Aorta (tissue), 5 donors: ENCODE measurements at places on chromosomes 3 and 15. TPM values are rescaled to one million over a fixed set of nuclear protein-coding genes. Genes with fewer than 3 reads are reported as not detected.

DNA sequence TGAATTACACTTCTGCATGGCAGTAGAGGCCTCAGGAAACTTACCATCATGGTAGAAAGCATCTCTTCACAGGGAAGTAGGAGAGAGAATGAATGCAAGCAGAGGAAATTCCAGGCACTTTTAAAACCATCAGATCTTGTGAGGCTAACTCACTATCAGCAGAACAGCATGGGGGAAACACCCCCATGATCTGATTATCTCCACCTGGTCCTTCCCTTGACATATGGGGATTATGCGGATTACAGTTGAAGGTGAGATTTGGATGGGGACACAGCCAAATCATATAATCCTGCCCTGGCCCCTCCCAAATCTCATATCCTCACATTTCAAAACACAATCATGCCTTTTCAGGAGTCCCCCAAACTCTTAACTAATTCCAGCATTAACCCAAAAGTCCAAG is 691.1 kb downstream of the SI start:
- DNase-seq, result no peak

GRCh38 chr3:36679384-36680200 is 84.8 kb downstream of the DCLK3 start:
- DNase-seq, result no peak

DNA sequence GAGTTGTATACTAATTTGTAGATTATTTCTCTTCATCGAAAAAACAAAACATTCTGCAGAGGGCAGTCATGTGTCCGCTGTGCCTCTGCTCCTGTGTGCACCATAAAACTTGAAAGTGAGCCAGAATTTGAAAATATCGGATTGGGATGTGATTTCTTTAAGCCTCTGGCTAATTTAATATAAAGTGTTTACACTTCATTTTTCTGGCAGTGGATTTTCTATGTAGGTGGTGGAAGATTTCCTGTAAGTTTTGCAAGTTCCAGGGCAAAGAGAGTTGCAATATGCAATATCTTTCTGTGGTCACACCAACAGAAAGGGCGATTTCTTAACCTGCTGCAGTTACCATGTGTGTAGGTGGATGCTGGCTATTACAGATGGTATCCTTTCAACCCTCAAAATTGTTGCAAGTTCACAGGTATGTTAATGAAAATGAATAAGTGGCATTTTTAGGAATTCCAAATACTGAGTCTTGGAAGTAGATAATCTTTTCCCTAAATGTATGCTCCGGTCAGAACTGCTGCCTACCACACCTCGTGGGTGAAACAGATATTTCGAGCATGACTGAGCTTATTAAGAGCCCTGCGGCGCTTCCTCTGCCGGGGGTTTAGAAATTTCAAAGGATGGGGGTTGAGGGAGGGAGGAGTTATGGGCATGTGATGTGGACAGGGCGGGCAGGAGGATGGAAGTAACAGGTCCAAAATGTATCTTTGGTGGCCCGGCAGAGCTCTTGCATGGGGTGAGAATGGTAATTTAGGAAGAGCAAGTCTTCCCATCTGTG is 134.0 kb downstream of the PGPEP1L start:
- peak; percentile 79 for DNase-seq

- no peak for DNase-seq
Observed at GRCh38 chr15:90481023-90481422, 48.7 kb upstream of the CRTC3 start.

GRCh38 chr3:153835540-153835939 is 285.6 kb upstream of the ARHGEF26 start:
- no peak for DNase-seq

DNA sequence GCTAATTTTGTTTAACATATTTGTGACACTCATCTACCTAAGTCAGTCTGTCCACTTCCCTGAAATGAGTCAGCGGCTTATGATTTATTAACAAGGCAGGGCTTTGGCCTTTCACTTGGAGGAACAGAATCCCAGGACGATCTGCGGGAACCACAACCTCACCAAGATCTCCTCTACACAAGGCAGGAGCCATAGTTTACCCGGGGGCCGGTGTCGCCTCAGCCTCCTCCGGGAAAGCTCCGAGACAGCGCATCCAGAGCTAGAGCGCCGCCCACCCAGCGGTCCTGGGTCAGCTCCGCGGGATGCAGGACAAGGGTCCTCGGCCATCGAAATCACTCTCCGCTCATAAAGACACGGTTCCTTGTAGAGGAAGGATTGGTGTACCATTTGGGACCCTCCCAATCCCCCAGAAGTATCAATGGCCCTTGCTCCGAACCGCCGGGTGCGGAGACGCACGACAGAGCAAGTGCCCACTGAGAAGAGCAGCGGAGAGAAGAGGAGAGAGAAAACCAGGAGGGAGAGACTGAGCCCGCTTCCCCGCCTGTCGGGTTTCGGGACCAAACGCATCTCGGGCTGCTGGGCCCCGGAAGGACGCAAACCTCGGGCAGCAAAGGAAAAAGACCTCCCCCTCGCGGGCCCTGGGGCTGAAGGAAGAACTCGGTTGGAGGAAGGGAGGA is 13.1 kb upstream of the ALCAM start:
- DNase-seq, result peak; percentile 75

GRCh38 chr15:56244811-56245576 is 1.3 kb upstream of the RFX7 start:
- DNase-seq, result peak; percentile 72

GRCh38 chr3:179036226-179036625 is 35.4 kb downstream of the ZMAT3 start:
- no peak for DNase-seq

- DNase-seq, result no peak
Observed at GRCh38 chr3:147669077-147669476, 259.9 kb downstream of the ZIC1 start.

DNA sequence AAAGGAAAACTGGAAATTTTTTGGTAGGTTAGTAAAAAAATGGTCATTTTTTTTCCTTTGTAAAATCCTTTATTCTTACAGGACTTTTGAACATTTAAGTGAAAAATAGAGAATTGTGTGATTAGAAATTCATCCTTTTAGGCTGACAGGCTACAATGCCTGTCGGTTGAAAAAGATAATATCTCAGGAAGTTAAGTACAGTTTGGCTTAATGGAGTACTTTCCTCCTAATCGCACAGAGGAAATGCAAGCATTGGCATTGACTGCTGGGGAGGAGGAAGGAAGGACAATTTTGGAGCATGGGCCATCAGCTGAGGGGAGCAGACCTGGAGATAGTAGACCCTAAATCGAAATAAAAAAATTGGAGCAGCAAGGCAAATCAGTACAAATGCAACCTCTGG is 135.1 kb upstream of the ICE2 start:
- no peak for DNase-seq

DNA sequence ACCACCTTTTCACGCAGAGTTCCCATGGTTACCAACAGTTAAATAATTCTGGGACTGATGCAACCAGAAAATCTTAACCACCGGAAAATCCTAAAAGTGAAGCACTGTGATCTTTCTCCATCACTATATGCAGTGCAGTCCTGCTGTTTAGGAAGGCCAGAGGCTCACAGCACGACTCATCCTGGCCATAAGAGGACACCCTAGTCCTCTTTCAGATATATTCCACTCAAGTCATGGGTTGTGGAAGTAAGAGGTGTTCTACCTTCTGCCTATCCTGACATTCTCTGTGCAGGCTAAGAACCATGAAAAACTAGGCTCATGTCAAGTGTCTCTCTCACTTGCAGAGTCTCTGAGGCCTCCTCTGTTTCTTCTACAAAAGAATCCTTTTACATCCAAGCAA is 67.2 kb downstream of the DHX30 start:
- DNase-seq, result no peak

DNA sequence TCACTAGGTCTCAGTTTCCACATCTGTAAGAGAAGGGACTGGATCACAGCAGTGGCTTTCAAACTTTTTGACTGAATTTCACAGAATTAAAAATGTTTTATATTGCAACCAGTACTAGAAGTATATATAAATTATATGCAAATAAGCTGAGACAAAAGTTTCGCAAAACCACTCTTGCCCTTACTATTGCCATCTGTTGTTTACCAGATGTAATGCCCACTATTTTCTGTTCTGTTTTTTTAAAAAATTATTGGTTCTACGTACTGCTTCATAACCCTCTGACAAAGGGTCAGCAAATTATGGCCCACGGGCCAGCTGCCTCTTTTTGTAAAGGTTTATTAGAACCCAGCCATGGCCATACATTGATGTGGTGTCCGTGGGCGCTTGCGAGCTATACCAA is 44.8 kb downstream of the PDIA5 start:
- DNase-seq, result no peak

DNA sequence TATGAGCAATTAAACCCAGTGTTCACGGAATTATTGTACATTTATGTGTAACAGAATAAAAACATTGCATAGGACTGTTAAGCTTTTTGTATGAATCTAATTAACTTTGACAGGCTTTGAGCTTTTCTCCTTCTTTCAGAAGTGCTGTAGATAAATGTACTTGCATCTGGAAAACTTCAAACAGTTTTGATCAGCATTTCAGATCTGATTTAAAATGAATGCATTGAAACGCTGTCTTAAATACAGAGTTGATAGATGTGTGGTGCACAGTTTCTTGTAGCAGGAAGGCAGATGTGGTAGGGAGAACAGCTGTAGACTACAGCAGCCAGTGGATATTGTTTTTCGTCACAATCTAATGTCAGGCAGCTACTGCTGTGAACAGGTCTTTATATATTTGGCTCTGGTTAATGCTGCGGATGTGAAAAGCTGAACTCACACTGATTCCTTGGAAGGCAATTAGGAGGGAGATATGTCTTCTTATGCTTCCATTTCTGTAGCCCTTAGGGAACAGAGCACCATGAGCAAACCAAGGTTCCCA is 193.8 kb upstream of the GOLIM4 start:
- no peak for DNase-seq

GRCh38 chr3:64718976-64719375 is 31.2 kb upstream of the ADAMTS9 start:
- DNase-seq, result no peak

- DNase-seq, result no peak
Observed at GRCh38 chr15:95565690-95566089, 764.8 kb upstream of the NR2F2 start.

Gene TMEM212
- total RNA-seq, result not detected

Gene MINAR1
- 0.91 TPM for total RNA-seq

Gene FEZF2
- not detected for total RNA-seq

Gene AGBL1
- 0.21 TPM for total RNA-seq

Gene NCK1
- 51.9 TPM for total RNA-seq

Gene PRRT3
- total RNA-seq, result 1.7 TPM

Gene FBXW12
- not detected for total RNA-seq

Gene SLC6A11
- not detected for total RNA-seq
